ENCODE measurements at places on chromosomes 1 and 21. TPM values are rescaled to one million over a fixed set of nuclear protein-coding genes. Genes with fewer than 3 reads are reported as not detected.

GRCh38 chr1:36420409-36420808 is 22.7 kb upstream of the LSM10 start:
- DNase-seq: no peak

ALDH9A1 gene
- 28.0 TPM for total RNA-seq

DNA sequence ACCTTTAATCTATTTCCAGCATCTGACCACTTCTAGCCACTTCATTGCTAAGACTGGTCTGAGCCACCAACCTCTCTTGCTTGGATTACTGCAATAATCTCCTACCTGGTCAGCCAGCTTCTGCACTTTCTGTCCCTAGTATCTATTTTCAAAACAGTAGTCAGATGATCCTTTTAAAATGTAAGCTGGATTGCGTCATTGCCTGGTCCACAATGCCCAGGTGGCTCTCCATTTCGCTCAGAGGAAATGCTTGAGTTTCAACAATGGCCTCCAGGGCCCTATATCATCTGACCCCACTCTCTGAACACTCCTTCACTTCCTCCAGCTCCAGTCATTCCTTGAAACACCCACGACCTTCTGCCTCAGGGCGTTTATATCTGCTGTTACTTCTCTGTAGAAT is 2.3 kb downstream of the FYB2 start:
- DNase-seq: peak; percentile 5

- peak; percentile 58 for DNase-seq
Observed at GRCh38 chr1:154849645-154850131, 20.4 kb downstream of the KCNN3 start.

Data from activated T-cell treated with anti-CD3 and anti-CD28 coated beads, Interleukin-2, amount 50 U/mL, for 72 hours (primary cell).